ENCODE measurements at places on chromosomes 2 and 18. TPM values are rescaled to one million over a fixed set of nuclear protein-coding genes. Genes with fewer than 3 reads are reported as not detected.

Gene TMEM169
- total RNA-seq = 0.08 TPM

Gene CGREF1
- 42.0 TPM for total RNA-seq

Gene LIMS3
- 2.0 TPM for total RNA-seq

Gene PLGLB2
- total RNA-seq = not detected

Gene AP1S3
- total RNA-seq = 16.3 TPM

Gene LINC00305
- total RNA-seq = not detected

Gene HOXD4
- total RNA-seq = not detected

Gene PRSS56
- not detected for total RNA-seq

Gene GAL3ST2
- total RNA-seq = not detected

Gene MPHOSPH10
- 12.3 TPM for total RNA-seq

Gene TMEM37
- total RNA-seq = 2.1 TPM

Gene LMAN2L
- total RNA-seq = 12.0 TPM
